ENCODE measurements at places on chromosomes 2 and 18.

DNA sequence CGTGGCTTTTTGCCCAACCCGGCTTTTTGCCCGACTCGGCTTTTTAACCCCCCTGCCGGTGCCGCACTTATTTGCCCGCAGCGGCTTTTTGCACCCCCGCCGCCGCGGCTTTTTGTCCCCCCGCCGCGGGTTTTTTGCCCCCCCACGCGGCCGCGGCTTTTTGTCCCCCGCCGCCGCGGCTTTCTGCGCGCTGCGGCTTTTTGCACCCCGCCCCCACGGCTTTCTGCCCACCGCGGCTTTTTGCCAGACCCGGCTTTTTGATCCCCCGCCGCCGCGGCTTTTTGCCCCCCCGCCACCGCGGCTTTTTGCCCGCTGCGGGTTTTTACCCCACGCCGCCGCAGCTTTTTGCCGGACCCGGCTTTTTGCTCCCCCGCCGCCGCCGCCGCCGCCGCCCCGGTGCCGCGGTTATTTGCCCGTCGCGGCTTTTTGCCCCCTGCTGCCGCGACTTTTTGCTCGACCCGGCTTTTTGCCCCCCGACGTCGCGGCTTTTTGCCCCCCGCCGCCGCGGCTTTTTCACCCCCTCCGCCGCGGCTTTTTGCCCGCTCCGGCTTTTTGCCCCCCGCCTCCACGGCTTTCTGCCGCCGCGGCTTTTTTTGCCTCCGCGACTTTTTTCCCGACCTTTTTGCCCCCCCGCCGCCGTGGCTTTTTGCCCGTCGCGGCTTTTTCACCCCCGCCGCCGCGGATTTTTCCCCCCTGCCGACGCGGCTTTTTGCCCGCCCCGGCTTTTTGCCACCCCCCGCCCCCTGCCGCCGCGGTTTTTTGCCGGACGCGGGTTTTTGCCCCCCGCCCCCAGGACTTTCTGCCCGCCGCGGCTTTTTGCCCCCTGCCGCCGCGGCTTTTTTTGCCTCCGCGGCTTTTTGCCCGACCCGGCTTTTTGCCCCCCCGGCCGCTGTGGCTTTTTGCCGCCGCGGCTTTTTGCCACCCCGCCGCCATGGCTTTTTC, 2786.5 kb downstream of the RPIA start:
- DNase-seq, result no peak

GRCh38 chr2:43185146-43185545, 41.3 kb downstream of the ZFP36L2 start:
- DNase-seq, result no peak

GRCh38 chr2:18959952-18960717, 370.8 kb upstream of the NT5C1B start:
- DNase-seq, result no peak

DNA sequence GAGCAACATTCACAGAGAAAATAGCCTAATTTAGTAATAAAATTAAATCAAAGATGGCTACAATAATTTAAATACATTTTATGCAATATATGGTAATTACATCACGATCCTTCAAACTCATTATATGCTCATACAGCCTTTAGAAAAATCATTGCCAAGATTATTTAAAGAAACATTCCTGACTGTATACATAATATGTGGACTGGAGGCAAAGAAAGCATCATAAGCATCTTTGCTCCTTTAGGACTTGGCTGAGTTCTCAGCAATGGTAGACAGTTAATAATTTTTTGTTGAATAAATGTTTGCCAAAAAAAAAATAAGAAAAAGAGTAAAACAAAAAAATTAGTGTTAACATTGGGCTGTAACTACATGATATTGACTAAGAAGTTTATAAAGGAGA, 26.9 kb downstream of the NCKAP5 start:
- no peak for DNase-seq

DNA sequence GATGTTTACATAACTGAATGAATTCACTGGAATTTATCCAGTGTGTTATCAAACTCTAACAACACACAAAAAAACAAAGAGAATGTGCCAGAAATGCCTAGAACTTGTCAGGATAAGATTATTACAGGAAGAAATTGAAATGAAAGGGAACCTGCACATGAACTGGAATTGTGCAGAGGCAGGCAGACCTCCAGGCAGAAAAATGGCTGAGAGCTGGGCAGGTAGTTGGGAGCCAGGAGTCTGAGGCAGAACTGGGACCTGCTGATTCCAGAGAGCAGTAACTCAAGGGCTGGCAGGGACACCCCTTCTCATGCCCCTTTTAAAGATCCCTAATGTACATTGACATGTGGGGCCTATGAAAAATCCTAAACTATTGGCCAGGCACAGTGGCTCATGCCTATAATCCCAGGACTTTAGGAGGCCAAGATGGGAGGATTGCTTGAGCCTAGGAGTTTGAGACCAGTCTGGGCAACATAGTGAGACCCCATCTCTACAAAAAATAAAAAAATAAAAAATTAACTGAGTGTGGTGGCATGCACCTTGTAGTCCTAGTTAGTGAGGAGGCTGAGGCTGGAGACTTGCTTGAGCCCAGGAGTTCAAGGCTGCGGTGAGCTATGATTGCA, 674 bp upstream of the SP110 start:
- no peak for DNase-seq

- DNase-seq, result no peak
Measured at GRCh38 chr2:150674283-150674682, 186.8 kb upstream of the RND3 start.

- no peak for DNase-seq
Measured at GRCh38 chr2:18578033-18578432, 11.3 kb downstream of the NT5C1B start.

- DNase-seq, result no peak
Measured at GRCh38 chr2:1360144-1360543, 53.1 kb upstream of the TPO start.

GRCh38 chr18:9017167-9017904, 85.2 kb upstream of the NDUFV2 start:
- DNase-seq, result no peak

DNA sequence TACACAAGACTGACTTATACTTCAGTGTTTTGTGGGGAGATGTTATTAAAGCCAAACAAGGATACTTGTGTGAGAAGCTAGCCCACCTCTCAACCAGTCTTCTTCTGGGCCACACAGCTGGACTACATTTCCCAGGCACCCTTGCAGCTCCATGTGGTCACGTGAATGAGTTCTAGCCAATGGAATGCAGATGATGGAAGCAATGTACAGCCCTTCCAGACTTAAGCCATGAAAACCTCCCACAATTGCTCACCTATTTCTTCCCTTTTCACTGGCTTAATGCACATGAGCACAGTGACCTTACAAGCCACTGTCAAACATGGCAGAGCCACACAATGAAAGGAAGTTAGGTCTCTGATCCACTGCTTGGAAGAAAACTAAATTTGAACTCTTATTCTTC, 20.4 kb upstream of the FEZ2 start:
- no peak for DNase-seq

DNA sequence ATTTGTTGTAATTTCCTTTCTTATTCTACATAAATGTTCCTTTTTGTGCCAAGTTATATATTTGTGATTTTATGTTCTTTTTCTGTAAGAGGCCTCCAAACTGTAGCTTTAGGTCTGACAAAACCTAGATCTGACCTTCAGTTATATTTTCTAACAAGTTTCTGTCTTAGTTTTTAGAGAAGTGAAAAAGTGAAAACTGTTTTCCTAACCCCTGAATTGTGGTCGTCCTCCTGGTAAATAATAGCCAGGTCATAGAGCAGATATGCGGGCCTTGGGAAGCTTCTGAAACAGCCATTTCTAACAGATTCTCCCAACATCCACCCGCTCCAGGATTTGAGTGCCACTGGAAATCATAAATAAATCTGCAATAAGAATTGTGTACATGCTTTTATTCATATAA, 398.4 kb upstream of the CWC22 start:
- no peak for DNase-seq

DNA sequence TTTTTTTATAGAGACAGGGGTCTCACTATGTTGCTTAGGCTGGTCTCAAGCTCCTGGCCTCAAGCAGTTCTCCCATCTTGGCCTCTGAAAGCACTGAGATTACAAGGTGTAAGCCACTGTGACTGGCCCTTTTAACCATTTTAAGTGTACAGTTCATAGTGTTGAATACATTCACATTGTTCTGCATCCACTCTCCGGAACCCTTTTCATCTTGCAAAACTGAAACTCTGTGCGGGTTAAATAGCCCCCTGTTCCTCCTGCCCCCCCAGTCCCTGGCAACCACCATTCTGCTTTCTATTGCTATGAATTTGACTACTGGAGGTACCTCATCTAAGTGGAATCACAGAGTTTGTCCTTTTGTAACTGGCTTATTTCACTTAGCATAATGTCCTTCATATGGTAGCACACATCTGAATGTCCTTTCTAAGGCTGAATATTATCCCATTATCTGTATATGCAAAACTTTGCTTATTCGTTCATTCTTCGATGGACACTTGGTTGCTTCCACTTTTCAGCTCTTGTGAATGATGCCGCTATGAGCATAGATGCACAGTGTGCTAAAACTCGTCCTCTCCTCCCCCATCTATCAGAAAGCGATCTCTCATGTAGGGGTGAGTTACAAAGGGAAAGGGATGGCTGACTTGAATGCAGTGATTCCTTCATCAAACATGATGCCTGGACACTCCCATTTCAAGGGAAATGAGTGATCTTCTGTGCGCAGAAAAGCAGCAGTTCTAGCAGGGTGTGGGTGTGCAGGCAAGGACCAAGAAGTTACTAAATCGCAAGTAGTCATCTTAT, 30.2 kb downstream of the CABLES1 start:
- no peak for DNase-seq

- DNase-seq, result no peak
Measured at GRCh38 chr2:60528281-60529020, 25.0 kb downstream of the BCL11A start.

DNA sequence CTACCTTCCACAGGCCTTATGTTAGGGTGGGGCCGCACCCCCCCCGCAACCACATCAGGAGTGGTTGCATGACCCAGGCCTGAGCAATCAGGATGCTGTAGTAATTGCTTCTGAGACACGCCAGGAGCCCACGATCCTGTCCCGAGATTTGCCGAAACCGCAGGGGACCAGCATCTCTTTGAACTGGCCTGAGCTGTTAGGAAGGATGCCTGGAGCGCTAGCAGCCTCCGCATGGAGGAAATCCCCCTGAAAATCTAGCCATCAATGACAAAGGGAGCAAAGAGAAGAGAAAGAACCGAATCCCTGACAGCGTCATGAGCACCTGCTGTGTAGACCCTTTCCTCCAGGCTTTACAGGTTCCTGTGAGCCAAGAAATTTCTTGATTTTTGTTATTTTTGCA, 8.7 kb upstream of the TEX44 start:
- DNase-seq, result no peak

DNA sequence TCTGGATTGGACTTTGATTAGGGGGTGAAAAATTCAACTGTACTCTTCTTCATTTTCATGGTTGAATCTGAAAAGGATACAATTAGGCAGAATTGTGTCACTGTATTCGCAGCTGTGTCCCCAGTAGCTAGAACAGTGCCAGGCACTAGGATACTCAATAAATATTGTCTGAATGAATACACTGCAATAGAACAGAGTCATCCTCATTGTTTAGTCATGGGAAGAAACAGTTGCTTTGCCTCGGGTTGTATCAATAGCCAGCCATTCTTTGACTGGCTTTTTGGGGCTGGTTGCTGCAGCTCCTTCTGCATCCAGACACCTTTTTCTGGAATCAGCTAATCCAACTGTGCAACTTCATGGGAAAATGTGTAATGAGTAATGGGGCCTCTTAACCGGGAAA, 18.1 kb upstream of the DYNC1I2 start:
- DNase-seq, result no peak

DNA sequence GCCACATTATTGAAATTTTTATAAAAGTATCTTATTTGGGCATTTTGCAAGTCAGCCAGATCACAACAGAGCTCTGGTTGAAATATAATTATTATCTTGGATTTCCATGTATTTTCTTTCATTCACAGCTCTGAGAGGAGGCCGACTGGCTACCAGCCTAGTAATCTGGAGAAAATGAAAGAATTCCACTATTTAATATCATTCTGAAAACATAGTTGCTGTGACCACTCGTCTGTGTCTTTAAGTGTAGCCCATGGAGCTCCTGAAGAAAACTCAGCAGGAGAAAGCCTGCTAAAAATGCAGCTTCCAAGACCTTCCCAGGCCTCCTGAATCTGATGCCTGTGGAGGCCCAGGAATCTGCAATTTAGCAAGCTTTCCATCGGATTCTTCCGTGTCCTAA, 114.7 kb downstream of the SH3BP4 start:
- DNase-seq, result no peak

DNA sequence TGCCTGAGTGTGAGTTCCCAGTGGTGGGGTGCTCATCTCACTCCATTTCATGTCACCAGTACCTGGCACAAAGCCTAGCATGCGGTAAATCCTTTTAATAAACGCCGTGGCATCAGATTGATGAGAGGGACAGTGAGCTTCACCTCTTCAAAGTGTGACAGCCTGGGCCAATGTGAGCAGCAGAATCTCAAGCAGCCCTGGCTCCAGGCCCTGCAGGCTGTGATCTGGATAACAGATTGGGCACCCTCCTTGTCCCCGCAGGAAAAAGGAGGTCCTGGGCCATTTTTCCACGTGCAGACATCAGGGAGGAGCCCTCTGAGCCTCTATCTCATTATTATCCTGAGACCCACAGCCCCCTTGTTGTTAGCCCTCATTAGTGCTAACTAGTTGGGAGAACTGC, 34.8 kb downstream of the TET3 start:
- DNase-seq, result no peak

DNA sequence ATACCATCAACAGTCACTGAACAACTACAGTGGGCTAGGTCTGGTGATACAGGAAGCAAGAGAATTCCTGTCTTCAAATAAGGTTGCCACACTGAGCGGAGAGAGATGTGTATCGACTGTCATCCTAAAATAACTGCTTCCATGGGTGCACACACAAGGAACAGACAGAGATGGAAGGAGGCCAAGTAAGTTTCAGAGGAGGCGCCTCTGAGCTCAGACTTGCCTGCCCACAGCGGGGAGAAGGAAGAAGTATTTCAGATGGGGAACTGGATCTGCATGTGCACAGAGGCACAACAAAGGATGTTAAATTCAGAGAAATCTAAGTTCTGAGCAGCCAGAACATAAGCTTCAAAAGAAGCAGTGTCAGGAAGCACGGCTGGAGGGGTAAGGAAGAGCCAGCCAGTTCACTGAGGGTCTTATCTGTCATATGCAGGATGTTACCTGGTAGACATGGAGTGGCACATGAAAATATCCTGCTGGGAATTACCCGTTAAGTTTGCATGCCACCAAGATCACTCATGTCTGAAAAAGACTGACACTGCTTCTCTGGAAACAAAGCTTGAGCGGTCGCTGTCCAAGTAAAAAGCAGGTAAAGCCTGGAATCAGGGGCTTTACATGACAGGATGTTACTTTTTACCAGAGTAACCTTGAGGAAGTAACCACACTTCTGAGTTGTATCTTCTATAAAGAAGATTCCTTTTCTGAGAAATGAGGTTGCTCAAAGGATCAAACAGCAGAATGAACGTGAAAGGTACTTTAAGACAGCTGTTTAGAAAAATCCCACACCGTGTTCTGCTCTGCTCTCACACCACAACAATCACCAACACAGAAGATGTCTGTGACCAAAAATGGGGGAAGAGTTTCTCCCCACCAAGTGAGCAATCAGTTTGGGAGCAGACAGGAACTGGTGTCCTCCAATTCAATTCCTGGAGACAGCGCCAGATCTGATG, 260.2 kb downstream of the NBAS start:
- no peak for DNase-seq

Data from T-cell (primary cell).